ENCODE measurements at places on chromosomes 2 and 18. TPM values are rescaled to one million over a fixed set of nuclear protein-coding genes. Genes with fewer than 3 reads are reported as not detected.

DNA sequence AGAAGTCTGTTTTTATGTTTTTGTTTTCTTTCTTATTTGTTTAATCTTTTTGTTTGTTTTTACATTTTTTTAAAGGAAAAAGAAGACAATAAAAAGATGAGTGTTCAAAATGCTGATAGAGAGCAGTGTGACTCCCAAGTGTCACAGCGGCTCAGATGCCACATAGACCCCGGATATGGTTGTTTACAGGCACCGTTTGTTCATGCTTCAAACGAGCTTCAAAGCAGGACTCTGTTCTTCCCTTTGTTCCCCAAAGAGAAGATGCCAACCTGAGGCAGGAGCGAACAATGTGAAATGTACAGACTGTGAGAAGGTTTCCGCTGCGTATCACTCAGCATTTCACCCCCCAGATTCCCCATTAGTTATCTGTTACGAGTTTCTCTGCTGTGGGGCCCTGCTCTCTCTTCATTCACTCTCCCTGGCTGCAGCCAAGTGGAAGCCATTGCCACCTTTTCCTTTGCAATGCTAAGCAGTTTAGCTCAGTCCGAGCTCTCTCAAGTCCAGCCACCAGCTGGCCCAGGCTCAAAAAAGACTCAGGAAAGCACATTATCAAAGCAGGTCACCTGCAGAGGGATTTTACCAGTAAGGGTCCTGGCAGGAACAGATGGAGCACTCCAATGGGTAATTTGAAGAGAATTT is 36.4 kb upstream of the PHLPP1 start:
- DNase-seq = no peak
- no peaks in the 10 kb centered on the region for H3K36me3 ChIP-seq
- no peak overlapping the region for H3K4me3 ChIP-seq
- H3K27me3 ChIP-seq = no peaks in the 10 kb centered on the region

The GNLY gene
- total RNA-seq = not detected

The TXNDC9 gene
- 27.5 TPM for total RNA-seq

The LAPTM4A gene
- total RNA-seq = 114 TPM

DNA sequence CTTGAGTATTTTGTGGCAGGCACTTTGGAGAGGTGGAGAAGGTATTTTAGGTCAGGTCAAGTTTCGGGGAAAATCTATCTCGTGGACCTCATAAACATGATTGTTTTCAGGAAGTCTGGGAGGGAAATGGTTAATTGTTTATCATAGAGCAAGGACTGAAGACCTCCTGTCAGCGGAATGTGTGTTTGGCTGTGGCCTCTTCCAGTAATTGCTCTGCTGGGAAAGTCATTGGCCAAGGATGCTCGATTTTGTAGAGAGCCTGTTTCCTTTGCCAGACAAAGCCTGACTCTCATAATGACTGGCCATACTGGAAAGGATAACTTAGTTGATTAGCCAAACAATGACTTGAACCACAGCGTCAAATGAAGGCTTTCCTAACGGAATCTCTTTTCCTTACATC is 30.0 kb downstream of the IL1R2 start:
- peaks cover 4% of the 10 kb centered on the region for H3K27me3 ChIP-seq
- H3K4me1 ChIP-seq = no peaks in the 10 kb centered on the region
- no peaks in the 10 kb centered on the region for H3K36me3 ChIP-seq
- H3K4me3 ChIP-seq = no peak overlapping the region

The CROCC2 gene
- total RNA-seq = not detected

The GTF2A1L gene
- total RNA-seq = 1.9 TPM

The GAREM1 gene
- total RNA-seq = 9.1 TPM

The FOXI3 gene
- not detected for total RNA-seq

GRCh38 chr2:221096706-221097567 is 475.2 kb downstream of the EPHA4 start:
- no peaks in the 10 kb centered on the region for H3K27me3 ChIP-seq
- no peaks in the 10 kb centered on the region for H3K4me1 ChIP-seq

DNA sequence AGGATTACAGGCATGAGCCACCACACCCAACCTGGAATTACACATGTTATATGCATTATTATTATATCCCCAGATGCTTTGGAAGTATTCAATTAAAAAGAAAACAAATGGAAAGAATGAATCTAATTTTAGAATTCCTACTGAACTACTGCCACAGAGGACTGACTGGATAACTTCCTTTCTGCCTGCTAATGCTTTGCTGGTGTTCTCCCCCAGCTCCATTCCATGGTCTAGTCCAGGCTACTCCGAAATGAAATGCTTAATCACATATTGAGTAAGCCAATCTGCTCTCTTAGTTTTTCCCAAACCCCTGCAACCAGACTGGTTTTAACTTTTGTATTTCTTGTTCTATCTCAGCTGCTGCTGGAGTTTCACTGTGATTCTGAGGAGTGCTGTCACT is 519.1 kb downstream of the SOX11 start:
- no peak overlapping the region for H3K27ac ChIP-seq
- H3K4me3 ChIP-seq = no peak overlapping the region
- no peaks in the 10 kb centered on the region for H3K4me1 ChIP-seq
- DNase-seq = no peak

- DNase-seq = no peak
- H3K27ac ChIP-seq = no peak overlapping the region
- no peaks in the 10 kb centered on the region for H3K27me3 ChIP-seq
- no peaks in the 10 kb centered on the region for H3K36me3 ChIP-seq
Measured at GRCh38 chr18:35807811-35808335, 164.6 kb upstream of the RMP24 start.

- H3K27me3 ChIP-seq = peaks cover 42% of the 10 kb centered on the region
- DNase-seq = no peak
- peaks cover 18% of the 10 kb centered on the region for H3K4me1 ChIP-seq
Measured at GRCh38 chr18:62325806-62326645, 916 bp downstream of the TNFRSF11A start.

DNA sequence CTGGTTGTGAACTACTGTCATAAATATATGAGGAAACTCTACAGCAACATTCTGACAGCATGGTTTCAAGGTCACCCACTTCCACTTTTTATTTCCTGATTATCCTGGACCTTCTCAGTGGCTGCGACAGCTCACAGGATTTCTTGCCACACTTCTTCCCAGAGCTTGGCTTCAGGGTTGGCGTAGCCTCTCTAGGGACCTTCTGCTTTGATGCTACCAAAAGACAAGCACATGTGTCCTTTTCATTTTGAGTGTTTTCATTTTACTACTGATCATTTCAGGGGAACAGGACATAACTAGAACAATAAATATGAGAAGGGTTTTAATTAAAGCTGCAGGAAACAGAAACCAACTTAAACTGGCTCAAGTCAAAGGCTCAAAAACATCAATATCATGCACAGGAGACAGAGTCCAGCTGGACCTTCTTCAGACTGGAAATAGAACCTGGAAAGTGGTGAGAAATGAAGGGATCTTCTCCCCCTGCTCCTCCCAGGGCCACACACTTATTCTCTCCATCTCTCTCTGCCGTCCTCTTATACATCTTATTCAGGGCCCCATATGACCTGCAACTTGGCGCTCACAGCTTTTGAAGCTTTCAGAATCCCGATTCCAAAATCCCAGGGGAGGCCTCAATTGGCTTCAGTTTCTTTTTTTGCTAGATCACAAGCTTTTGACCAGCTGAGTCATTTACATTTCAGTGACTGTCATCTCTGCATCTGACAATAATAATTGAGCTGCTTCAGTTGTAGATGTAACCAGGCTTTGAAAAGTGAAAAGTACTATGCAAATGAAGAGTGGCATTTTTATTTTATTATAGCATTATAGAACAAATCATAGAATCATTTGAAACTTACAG is 9.7 kb downstream of the VIT start:
- H3K4me3 ChIP-seq = no peak overlapping the region
- no peaks in the 10 kb centered on the region for H3K27me3 ChIP-seq
- no peaks in the 10 kb centered on the region for H3K36me3 ChIP-seq
- H3K4me1 ChIP-seq = peaks cover 6% of the 10 kb centered on the region

The GALNT13 gene
- total RNA-seq = 1.4 TPM

DNA sequence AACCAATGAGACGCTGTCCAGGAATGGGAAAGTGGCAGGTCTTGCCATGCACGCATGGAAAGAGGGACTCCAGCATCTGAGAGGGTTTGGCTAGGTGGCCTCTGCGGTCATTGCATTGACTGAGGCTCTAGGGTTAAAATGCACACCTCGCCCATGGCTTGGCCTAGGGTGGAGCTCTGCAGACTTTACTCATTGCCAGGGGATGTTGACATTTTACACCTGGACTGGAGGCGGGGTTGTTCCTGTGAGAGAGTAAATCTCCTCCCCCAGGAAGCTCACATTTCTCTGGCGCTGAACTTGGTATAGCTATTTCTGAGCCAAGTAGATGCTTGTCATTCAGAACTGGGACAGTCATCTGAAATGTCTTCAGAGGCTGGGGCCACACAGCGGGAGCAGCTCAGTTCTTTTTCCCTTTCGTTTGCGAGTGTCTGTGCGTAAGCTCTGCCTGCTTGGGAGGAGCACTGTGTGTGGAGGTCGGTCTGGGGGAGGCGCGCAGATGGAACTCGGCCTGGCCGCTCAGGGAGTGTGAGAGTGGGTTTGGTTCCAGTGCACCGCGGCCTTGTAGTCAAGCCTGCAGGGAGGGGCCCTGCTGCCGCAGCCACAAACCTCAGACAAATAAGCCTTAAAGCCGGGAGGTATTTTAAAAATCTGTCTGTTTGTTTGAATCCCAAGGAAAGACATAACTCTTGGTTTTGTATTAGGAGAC is 76.5 kb downstream of the LPIN1 start:
- H3K4me3 ChIP-seq = no peak overlapping the region
- H3K27me3 ChIP-seq = no peaks in the 10 kb centered on the region
- H3K36me3 ChIP-seq = peaks cover 39% of the 10 kb centered on the region
- no peak overlapping the region for H3K27ac ChIP-seq
- DNase-seq = peak; percentile 12
- H3K4me1 ChIP-seq = peaks cover 4% of the 10 kb centered on the region

DNA sequence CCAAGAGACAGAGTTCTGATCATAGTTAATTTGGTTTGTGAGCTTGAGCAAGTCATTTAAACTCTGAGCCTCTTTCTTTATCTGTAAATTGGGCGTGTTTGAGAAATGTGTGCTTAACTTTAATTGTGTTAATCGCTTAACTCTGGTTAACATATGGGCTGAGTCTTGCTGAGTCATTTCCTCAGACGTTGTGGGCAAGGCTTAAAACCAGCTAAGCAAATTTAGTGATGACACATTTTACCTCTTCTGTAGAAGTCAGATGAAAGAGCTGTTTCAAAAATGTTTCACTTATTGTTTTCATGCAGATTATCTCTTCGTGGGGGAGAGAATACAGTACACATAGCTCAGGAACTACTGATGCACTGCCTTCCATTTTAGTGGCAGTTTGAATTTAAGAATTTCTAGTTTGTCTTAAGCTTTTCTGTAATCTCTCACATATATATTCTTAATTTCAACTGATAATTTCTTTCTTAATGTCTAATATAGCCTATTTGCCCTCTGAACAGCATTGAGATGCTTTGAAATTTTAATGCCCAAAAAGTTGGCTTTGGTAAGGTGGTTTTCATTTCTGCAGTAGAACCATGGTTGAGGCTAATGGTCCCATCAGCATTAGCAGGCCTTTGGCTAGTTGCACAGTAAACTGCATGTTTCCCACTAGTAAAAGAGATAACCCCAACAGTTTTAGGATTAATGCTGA is 34.9 kb downstream of the RAB10 start:
- peaks cover 4% of the 10 kb centered on the region for H3K36me3 ChIP-seq
- no peak overlapping the region for H3K4me3 ChIP-seq
- DNase-seq = peak; percentile 86
- no peaks in the 10 kb centered on the region for H3K27me3 ChIP-seq
- H3K4me1 ChIP-seq = no peaks in the 10 kb centered on the region
- no peak overlapping the region for H3K27ac ChIP-seq

DNA sequence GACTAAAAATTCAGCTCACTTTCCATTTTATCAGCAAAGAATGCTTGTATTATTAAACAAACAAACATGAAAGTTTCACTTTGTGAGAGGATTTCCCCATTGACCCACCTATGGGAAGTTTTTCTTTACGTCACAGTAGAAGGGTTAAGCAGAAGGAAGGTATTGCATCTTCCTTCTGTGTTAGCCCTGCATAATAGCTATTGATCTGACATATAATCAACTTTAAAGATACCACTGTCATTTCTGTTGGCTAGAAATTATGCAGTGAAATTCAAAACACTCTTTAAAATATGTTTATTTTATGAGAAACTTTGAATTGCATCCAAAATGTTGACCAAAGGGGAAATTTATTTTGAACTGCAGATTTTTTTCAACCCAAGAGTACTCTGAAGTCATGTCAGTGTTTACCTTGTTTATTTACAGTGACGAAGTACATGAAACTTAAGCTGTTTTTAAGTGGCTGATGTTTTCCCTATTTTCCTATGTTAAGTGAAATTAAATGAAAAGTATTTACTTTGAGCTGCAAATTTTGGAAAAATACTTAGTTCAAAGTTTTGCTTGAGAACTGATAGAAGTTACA is 566.4 kb downstream of the ZEB2 start:
- no peaks in the 10 kb centered on the region for H3K36me3 ChIP-seq
- H3K4me3 ChIP-seq = no peak overlapping the region
- H3K27me3 ChIP-seq = no peaks in the 10 kb centered on the region
- no peak for DNase-seq
- H3K4me1 ChIP-seq = no peaks in the 10 kb centered on the region
- no peak overlapping the region for H3K27ac ChIP-seq

- H3K4me3 ChIP-seq = no peak overlapping the region
- no peaks in the 10 kb centered on the region for H3K27me3 ChIP-seq
- no peaks in the 10 kb centered on the region for H3K4me1 ChIP-seq
- H3K27ac ChIP-seq = no peak overlapping the region
Measured at GRCh38 chr2:109000738-109001137, 11.7 kb upstream of the EDAR start.

DNA sequence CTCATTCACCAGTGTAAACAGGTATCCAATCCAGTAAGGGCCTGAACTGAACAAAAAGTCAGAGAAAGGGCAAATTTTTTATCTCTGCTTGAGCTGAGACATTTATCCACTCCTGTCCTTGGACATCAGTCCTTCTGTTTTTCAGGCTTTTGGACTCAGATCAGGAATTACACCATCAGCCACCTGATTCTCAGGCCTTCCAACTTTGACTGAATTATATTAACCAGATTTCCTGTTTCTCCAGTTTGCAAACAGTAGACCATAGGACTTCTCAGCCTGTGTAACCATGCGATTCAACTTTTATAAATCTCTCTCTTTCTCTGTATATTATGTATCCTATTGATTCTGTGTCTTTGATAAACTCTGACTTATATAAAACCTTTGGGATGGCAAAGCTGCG is 289.3 kb upstream of the CDH2 start:
- H3K4me3 ChIP-seq = no peak overlapping the region
- H3K4me1 ChIP-seq = peaks cover 10% of the 10 kb centered on the region
- H3K27me3 ChIP-seq = no peaks in the 10 kb centered on the region
- DNase-seq = peak; percentile 39

The POTEI gene
- total RNA-seq = 2.4 TPM

DNA sequence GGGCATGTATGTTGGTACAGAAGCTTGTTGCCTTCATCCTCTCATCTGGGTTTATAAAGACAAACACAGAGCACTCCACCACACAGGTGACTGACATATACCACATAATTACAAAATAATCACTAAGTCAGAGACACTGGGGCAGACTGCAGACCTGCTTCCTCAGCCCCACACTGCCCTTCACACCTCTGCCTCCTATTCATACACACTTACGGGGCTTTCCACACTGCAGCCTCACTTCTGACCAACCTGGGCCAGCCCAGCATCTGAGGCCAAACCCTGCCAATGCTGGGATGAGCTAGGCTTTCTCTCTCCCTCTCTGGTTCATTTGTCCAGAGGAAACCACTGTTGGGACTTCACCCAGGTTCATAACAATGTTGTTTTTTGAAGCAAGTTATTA is 4.5 kb downstream of the EMX1 start:
- H3K27ac ChIP-seq = no peak overlapping the region
- H3K36me3 ChIP-seq = no peaks in the 10 kb centered on the region
- H3K27me3 ChIP-seq = peaks cover 100% of the 10 kb centered on the region

The CCDC74A gene
- 20.6 TPM for total RNA-seq

- no peaks in the 10 kb centered on the region for H3K27me3 ChIP-seq
- no peak overlapping the region for H3K27ac ChIP-seq
- peaks cover 4% of the 10 kb centered on the region for H3K4me1 ChIP-seq
- H3K4me3 ChIP-seq = no peak overlapping the region
Measured at GRCh38 chr18:62566199-62566598, 43.4 kb downstream of the ZCCHC2 start.

The RHOB gene
- total RNA-seq = 92.1 TPM
